Effector memory CD4-positive, alpha-beta T cell (primary cell): ENCODE measurements at places on chromosomes 4 and X.

DNA sequence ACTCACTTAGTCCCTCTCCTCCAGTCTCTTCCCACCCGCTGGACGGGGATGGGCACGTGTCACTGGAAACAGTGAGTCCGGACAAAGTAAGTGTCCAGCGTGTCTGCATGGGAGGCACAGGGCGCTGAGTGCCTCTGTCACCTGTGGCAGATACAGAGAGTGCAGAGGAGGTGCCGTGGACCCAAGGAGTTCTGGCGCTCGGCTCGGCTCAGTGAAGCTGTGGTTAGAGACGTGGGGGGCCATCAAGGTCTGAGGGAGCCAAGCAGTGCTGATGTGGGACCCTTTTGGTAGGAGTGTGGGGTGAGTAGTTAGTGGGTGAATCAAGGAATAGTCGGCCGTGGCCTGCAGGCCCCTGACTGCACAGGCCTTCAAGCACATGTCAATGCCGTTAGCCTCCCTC lies 40.1 kb upstream of the MSANTD1 start:
- H3K36me3 ChIP-seq, result peaks cover 56% of the 10 kb centered on the region
- no peaks in the 10 kb centered on the region for H3K4me1 ChIP-seq
- no peak overlapping the region for H3K4me3 ChIP-seq
- no peak for DNase-seq

- no peaks in the 10 kb centered on the region for H3K36me3 ChIP-seq
- DNase-seq, result no peak
- no peaks in the 10 kb centered on the region for H3K27me3 ChIP-seq
- no peak overlapping the region for H3K4me3 ChIP-seq
- H3K27ac ChIP-seq, result no peak overlapping the region
- H3K4me1 ChIP-seq, result no peaks in the 10 kb centered on the region
Observed at GRCh38 chrX:72526534-72527508, 45.8 kb downstream of the HDAC8 start.

GRCh38 chr4:73730867-73731266 lies 9.5 kb upstream of the CXCL8 start:
- no peaks in the 10 kb centered on the region for H3K4me1 ChIP-seq
- no peaks in the 10 kb centered on the region for H3K36me3 ChIP-seq
- DNase-seq, result no peak

DNA sequence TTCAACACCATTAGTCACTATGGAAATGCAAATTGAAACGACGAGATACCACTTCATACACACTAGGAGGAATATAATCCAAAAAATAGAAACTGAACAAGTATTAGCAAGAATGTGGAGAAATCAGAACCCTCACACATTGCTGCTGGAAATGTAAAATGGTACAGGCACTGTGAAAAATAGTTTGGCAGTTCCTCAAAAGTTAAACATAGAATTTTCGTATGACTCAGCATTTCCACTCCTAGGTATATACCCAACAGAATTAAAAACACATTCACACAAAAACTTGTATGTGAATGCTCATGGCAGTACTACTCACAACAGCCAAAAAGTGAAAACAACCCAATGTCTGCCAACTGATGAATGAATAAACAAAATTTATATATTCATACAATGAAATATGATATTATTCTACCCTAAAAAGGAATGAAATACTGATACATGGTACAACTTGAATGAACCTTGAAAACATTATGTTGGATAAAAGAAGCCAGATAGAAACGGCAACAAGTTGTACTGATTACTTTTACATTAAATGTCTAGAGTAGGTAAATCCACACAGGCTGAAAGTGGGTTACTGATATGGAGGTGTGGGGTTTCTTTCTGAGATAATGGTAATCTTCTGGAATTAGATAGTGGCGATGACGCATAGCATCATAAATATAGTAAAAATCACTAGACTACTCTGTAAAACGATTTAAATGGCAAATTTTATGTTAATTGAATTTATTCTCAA lies 22.3 kb downstream of the TEC start:
- no peaks in the 10 kb centered on the region for H3K27me3 ChIP-seq
- no peak for DNase-seq
- no peak overlapping the region for H3K27ac ChIP-seq
- no peaks in the 10 kb centered on the region for H3K4me1 ChIP-seq
- H3K4me3 ChIP-seq, result no peak overlapping the region

DNA sequence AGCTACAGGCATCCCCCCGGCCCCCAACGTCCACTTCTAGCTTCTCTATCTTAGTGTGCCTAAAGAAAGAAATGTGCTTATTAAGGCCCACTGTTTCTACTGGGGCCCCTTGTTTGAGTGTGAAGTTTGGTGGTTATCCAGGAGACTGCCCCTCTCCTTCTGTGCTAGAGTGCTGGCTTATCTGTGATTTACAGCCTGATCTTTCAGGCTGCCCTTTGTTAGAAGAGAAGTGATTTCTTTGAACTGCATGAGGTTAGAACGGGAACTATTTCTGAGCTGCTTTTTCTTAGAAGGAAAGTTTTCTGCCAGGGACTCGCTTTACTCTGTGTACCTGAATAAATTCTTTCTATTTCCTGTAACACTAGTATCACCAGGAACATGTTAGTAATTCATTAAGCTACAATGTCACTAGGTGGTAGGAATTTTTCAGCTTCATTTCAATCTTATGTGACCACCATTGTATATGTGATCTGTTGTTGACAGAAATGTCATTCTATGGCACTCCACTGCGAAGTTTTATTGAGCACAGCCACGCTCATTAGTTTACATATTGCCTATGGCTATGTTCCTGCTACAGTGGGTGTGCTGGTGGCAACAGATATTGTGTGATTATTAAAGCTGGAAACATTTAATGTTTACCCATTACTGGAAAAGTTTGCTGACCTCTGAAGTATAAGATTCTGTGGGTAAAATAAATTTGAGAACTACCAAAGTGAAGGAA lies 193.8 kb upstream of the CXorf51B start:
- H3K4me3 ChIP-seq, result no peak overlapping the region
- no peaks in the 10 kb centered on the region for H3K27me3 ChIP-seq
- no peak for DNase-seq
- H3K27ac ChIP-seq, result no peak overlapping the region
- no peaks in the 10 kb centered on the region for H3K36me3 ChIP-seq
- no peaks in the 10 kb centered on the region for H3K4me1 ChIP-seq

- DNase-seq, result no peak
- no peaks in the 10 kb centered on the region for H3K36me3 ChIP-seq
- H3K27me3 ChIP-seq, result no peaks in the 10 kb centered on the region
- no peak overlapping the region for H3K4me3 ChIP-seq
- H3K4me1 ChIP-seq, result no peaks in the 10 kb centered on the region
- H3K27ac ChIP-seq, result no peak overlapping the region
Observed at GRCh38 chr4:187171706-187172339, 448.2 kb upstream of the FAT1 start.

DNA sequence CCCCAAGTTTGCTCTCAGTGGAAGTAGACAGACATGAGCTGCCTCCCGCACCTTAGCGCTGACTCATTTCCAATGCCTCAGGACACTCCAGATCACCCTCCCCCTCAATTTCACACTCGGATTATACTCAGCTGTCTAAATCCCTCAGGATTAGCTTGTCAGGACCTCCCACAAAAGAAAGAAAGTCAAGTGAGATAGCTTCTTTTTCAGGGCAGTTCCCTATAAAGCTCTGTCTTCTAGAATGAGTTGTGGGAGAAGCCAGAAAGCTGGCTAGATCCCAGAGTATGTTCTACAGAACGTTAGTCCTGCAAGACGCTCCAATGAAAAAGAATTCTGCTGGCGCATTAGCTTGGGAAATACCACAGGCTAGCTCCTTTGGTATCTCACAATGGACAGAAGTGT lies 51.2 kb upstream of the MTNR1A start:
- DNase-seq, result no peak
- no peaks in the 10 kb centered on the region for H3K27me3 ChIP-seq
- no peak overlapping the region for H3K27ac ChIP-seq
- H3K4me1 ChIP-seq, result no peaks in the 10 kb centered on the region
- no peak overlapping the region for H3K4me3 ChIP-seq
- H3K36me3 ChIP-seq, result no peaks in the 10 kb centered on the region

DNA sequence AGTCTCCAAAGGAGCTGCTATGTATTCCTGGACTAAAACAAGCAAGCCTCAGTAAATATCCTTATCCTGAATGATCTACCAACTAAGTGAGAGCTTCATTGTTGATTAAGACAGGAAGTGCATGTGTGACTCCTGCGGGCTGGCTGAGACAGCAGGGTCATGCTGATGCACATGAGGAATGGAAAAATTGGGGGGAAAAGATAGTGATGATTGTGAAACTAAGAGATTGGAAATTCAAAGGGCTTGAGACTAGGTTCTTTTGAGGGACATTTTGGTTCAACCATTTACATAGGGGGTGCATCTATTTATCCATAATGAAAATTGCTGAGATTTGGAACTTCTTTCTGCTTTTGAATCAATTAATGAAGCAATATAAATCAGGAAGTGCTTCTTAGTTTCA lies 61.1 kb upstream of the C1QTNF7 start:
- H3K27ac ChIP-seq, result no peak overlapping the region
- no peaks in the 10 kb centered on the region for H3K4me1 ChIP-seq
- no peaks in the 10 kb centered on the region for H3K27me3 ChIP-seq
- no peak overlapping the region for H3K4me3 ChIP-seq
- no peak for DNase-seq

- no peaks in the 10 kb centered on the region for H3K27me3 ChIP-seq
- H3K4me3 ChIP-seq, result no peak overlapping the region
- DNase-seq, result peak; percentile 33
Observed at GRCh38 chr4:148056879-148057278, 325.0 kb downstream of the ARHGAP10 start.
